ENCODE measurements at places on chromosomes 1 and 21.

GRCh38 chr1:28761189-28761588 lies 24.4 kb downstream of the YTHDF2 start:
- no peak for DNase-seq

- DNase-seq: no peak
Observed at GRCh38 chr1:158186180-158186579, 5.5 kb downstream of the CD1D start.

DNA sequence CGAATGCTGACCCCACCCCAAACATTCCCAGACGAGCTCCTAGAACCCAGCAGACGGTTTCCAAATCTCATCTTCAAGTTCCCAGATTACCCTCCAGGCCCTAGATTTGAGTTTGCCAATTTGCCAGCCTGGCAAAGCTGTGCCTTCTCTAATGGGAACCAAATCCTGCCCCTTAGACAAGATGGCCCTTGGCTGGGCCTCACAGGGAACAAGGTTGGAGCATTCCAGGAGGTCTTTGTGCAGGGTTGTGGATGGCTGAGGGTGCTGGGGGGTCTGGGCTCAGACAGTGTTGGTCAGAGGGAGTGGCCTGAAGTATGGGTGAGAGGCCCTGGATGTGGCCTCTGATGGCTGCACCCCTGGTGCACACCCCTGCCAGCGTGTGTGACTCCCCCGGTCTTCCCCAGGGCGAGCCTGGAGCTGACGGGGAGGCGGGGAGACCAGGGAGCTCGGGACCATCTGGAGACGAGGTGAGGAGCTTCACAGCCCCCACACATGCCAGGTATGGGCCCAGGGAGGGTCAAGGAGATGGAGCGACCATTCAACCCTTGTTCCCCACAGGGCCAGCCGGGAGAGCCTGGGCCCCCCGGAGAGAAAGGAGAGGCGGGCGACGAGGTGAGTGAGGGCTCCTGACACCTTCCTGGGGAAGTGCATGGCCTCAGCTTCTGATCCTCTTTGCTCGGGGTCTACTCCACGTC lies 10.2 kb downstream of the COL6A1 start:
- no peak for DNase-seq

DNA sequence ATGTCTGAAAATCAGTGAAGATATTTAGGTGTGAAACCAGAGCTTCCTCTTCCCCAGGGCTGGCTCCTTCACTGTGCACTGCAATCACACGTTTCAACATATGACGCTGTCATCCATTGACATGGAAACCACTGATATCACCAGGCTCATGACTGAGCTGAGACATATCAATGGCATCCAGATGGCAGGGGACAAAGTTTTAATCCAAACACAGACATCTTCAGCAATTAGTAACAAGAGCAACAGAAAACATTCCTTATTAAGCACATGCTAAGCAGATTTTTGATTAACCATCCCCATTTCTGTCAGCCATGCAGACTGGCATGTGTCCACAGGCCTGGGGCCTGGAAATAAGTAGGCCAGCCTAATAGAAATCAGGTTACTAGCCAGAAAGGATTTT lies 108.0 kb upstream of the ADAR start:
- DNase-seq: peak; percentile 33

DNA sequence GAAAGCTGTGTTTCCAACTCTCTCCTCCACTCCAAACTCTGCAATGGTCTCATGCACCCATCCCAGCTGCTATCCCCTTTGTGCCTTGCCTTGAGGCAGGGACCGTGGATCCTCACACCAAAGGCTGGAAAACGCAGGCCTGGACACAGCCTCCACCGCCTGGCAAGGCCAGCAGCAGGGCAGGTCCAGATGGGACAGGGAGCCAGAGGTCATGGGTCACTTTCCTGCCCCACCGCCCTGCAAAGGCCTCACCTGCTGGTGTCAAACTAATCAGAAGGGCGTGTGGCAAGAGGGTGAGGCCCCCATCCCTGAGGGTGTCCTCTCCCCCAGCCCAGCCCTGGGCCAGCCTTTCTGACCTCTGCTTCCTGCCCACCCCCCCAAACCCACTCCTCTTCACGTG lies 106.3 kb downstream of the PAX7 start:
- DNase-seq: no peak

- DNase-seq: no peak
Observed at GRCh38 chr21:31176080-31176551, 137.8 kb upstream of the KRTAP19-8 start.

DNA sequence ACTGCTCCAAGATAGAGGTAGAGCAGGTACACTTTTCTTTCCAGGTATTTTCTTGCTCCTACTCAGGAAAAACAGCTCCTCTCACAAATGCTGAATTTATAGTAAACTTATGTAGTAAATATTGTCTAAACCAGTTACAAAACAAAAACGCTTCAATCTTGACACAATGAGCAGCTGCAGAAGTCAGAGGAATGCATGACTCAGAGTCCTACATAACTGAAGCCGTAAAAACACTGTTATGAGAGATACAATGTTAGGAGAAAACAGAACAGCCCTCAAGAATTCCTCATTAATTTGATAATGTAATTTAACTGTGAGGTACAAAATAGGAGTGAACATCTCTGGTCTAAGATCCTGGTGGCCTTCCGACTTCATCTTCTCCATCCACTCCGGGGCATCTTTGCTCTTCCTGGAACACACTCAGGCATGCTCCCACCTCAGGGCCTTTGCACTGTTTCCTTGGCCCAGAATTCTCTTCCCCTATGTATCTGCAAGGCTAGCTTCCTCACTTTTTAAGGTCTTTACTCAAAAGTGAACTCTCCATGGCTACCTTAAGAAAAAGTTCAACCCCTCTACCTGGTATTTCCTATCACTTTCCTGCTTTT lies 138.5 kb downstream of the SLC45A1 start:
- peak; percentile 79 for DNase-seq

DNA sequence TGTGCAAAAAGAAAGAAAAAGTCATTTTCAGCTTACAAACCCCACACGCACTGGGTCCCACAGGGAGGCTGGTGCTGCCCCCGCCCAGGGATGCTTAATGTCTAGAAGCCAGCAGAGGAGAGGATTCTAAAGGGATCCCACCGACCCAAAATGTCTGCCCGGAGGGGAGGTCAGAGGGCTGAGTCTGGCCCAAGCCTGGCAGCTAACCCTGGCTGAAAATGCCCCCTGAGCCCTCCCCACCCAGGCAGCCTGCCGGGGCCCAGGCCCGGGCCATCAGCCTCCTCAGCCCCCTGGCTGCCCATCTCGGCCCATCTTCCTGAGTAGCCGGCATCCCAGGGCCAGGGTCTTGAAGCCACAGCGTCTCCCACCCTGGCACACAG lies 33.5 kb downstream of the ACOT7 start:
- no peak for DNase-seq

- DNase-seq: peak; percentile 22
Observed at GRCh38 chr1:170273291-170274130, 127.8 kb downstream of the NTMT2 start.

DNA sequence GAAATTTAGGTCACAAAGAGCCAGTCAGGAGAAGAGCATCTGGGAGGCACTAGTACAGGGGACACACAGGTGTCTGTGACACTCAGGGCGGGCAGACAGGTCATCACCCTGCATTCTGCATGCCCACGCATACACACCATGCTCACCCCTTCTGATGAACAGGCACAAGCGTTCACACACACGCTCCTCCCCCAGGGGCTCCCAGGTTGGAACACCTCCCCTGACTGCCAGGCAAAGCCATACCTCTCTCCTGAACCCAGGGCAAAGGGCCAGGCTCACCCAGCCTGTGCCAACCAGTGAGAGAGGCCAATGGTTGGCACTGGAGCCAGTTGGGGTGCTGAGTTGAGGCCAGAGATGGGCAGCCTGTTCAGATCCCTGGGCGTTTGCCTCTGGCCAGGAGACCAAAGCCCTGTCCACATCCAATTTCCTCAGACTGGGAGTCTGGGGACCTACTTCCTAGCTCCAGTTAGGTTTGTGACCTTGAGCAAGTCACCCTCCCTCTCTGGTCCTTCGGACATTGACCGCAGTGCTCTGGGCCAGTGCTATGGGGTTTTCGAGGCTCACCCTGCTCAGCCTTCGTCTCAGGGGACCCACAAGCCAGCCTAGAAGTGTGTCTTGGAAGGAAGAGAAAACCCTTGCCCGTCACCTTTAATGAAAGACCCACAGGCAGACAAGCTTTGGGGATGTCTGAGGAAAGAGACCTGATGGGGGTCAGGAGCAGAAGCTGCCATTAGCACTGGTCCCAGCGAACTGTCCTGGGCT lies 5.8 kb upstream of the LAD1 start:
- no peak for DNase-seq

DNA sequence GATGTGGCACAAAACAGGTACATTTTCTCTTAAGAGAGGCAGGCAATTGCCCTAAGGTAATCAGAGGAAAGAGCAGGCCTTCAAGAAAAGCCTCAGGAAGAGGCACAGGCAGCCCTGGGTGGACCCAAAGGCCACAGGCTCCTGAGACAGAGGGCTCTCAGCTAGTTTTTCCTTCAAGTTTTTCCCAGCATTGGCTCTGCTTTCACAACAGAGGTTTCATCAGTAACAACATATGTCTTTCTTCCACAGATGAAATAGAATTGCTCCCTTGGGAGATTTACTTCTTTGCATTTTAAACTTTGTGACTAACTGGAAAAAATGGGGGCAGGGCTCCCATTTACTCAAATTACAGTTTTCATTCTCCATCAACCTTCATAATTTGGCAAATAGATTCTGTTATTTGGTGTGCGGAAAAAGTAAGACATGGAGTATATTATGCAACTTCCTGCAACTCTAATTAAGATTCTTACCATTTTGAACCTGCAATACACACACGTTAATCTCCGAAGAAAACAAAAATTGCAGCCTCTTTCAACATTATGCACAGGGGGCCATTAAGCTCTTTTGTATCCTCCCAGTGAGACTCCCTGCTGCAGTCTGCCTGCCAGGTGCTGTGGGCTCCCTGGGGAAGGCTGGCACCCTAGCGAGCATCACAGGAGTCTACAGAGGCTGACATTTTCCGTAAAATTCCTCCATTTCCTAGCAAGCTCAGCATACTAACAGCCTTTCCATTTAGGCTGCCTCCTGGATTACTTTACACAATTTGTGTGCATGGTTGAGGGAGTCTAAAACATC lies 282.3 kb downstream of the USH2A start:
- DNase-seq: peak; percentile 1

GRCh38 chr1:156624814-156625435 lies 5.7 kb downstream of the HAPLN2 start:
- DNase-seq: no peak

DNA sequence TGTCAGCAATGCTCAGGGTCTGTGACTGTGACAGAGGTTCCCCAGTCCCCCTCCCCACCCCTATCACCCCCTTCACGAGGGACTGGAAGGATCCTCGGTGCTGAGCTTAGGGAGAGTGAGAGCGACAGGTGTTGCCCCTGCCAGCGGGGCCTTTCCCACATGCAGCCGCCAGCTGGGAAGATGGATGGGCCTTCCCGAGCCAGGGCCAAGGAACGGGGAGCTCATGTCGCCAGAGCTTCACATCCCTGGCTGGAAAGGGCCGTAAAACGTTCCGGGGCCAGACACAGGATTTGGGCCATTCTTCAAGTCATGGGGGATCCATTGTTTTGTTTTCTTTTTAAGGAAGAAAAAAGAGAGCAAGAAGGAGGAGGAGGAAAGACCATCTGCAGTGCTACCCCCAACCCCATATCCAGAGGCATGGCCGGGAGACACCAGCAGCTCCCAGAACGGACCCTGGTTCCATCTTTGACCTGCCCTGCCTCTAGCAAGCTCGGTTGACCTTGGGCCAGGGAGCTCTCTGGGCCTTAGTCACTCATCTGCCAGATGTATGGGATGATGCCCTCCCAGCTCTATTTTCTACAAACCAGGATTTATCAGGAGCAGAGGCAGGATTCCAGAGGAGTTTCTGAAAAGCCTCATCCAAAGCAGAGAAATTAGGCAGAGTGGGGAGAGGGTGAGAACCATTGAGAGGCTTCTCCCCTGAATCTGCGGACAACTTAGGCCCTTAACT lies 54.1 kb downstream of the TAS1R2 start:
- DNase-seq: peak; percentile 10

DNA sequence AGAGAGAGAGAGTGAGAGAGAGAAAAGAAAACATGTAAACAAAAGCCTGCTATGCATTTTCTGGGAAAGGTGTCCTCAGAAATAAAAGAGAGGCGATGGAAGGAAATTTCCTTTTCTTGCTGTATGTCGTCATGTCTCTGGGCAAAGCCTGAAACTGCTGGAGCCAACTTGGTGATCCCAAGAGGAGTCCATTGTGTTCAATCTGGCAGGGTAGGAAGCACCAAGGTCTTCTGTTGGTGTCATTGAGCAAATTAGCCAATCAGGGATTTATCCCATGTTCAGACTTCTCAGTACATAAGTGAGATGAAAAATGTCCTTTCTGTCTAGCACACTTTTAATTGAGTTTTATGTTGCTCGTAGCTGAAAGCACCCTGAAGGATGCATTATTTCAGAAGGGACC lies 260.0 kb upstream of the KAZN start:
- no peak for DNase-seq

DNA sequence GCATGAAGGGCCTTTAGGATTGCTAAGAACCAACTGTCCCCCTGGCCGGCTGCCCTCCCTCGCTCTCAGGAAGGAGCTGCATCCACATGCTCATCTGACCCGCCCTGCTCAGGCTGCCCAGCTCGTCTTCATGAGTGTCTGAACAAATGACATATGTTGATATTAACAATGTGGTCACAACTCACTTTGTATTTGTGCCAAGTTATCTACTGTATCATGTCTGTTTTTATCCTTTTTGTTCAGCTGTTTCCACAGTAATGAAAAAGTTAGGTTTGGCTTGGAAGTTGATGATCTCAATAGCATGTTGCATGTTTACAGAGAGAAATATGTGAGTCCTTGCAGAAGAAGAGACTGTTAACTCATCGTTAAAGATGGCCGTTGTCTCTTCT lies 75.1 kb downstream of the PHTF1 start:
- peak; percentile 29 for DNase-seq

DNA sequence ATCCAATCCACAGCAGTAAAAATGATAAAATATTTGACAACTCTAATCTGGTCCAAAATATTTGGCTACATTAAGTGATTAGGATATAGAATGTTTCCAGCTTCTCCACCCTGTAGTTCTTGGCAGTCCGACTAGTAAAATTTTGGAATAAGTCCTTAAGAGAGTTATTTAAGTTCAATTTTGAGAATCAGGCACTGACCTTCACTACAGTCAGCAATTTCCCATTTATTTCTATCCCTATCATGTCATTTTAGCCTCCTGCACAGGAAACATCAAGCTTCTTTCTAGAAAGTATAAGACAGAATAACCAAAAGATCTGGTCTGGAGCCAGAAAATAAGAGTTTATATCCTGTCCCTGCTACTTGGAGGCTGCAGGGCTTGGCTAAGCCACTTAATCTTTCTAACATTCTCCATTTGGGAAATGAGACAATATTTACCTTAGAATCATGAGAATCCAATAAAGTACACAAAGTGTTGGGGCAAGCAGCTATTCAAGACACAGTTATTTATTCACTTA lies 162.2 kb downstream of the DPYD start:
- no peak for DNase-seq

- DNase-seq: peak; percentile 50
Observed at GRCh38 chr1:37410815-37411214, 63.6 kb upstream of the ZC3H12A start.

- DNase-seq: no peak
Observed at GRCh38 chr1:212669600-212669999, 30.0 kb downstream of the BATF3 start.

- DNase-seq: peak; percentile 28
Observed at GRCh38 chr1:108511764-108512163, 48.1 kb upstream of the EEIG2 start.

DNA sequence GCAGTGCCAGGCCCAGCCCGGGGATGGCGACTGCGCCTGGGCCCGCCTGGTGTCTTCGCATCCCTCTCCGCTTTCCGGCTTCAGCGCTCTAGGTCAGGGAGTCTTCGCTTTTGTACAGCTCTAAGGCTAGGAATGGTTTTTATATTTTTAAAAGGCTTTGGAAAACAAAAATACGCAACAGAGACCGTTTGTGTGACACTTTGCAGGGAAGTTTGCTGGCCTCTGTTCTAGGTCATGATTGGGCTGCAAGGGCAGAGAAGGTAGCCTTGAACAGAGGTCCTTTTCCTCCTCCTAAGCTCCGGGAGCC lies 719 bp downstream of the SOD1 start:
- DNase-seq: peak; percentile 61

Data from foreskin fibroblast (primary cell).